ENCODE measurements at places on chromosomes 13 and 19.
A peak's percentile ranks its signal among the peaks of the same experiment; 100 is the strongest.

DNA sequence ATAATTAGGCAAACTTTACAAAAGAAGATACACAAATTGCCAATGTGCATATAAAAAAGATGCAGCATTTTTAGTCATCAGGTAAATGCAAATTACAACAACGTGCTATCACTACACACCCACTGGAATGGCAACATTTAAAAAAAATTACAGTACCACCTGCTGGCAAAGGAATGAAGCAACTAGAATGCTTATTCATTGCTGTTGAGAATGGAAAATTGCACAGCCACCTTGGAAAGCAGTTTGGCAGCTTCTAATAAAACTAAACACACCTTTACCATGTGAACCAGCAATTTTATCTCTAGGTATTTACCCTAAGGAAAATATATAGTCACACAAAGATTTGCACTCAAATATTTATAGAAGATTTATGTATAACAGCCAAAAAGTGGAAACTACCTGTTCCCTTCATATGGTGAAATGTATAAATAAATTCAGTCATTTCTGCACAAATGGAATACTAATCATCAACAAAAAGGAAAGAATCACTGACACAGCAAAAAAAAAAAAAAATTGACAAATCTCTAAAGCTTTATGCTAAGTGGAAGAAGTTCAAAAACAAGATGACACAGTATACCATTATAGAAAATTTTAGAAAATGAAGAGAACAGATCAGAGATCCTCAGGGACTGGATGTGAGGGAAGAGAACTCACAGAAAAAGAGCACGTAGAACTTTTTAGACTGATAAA lies 30.3 kb downstream of the OXGR1 start:
- DNase-seq, result no peak

DNA sequence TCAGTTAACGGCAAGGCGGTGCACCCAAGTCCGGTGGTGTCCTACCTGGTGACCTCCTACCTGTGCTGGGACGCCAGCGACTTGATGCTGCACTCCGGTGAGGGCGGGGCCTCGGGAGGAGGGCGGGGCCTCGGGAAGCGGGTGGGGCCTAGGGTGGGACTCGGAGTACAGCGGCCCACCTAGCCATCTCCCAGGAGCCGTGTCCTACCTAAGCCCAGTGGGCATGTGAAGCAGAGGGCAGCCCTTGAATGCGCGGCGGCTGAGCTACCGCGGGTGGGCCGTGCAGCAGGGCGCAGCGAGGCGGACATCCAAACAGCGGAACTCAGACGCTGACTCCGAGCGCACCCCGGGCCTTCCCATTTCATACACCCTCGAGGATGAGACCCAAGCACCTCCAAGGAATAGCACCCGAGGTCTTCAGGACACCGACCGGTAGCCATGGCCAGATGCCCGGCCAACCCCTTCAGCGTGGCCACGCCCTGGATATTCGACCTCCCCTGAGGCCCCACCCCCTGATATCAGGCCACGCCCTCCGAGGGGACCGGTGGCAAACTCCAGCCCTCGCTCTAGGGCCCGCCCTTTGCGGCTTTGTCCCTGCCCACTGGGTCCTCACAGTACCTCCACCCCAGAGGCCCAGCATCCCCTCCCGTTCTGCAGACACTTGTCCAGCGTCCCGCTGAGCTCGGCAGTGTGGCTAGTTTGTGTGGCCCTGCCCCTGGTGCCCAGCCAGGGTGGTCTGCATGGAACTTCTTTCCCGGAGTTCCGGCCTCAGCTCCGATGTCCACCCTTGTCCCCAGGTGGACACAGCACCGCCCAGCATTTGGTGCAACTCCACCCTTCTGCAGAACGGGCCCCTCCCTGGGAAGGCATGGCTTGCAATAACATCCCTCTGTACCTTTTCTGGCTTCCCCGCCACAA lies 5.4 kb downstream of the KLK1 start:
- peak; percentile 59 for DNase-seq

GRCh38 chr13:100977841-100978240 lies 303.2 kb upstream of the TMTC4 start:
- DNase-seq, result no peak

GRCh38 chr13:62320129-62321108 lies 904.8 kb upstream of the PCDH20 start:
- peak; percentile 87 for DNase-seq

GRCh38 chr13:114249077-114249476 lies 14.4 kb downstream of the CDC16 start:
- no peak for DNase-seq

DNA sequence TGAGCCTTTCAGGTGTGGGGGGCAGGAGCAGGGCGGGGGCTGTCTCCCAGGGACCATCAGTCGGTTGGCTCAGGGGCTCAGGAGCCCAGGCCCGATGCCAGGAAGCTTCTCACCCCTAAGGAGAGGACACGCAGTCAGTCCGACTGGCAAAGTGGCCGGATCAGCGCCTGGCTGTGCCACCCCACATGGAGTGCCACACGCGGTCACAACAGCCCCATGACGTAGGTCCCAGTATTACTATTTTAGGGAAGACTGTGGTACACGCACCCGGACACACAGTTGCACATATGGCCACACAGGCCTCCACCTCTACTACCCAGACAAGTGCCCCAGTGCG lies 29.3 kb upstream of the GRTP1 start:
- DNase-seq, result no peak

- DNase-seq, result peak; percentile 29
Observed at GRCh38 chr19:57850553-57851017, 926 bp downstream of the ZNF587 start.

- DNase-seq, result no peak
Observed at GRCh38 chr19:52227196-52227940, 37.5 kb downstream of the PPP2R1A start.

- no peak for DNase-seq
Observed at GRCh38 chr19:19937403-19937802, 36.7 kb downstream of the ZNF93 start.

GRCh38 chr19:36482876-36483275 lies 6.5 kb downstream of the ZNF566 start:
- no peak for DNase-seq

GRCh38 chr13:41148419-41149283 lies 16.0 kb upstream of the KBTBD6 start:
- DNase-seq, result no peak

DNA sequence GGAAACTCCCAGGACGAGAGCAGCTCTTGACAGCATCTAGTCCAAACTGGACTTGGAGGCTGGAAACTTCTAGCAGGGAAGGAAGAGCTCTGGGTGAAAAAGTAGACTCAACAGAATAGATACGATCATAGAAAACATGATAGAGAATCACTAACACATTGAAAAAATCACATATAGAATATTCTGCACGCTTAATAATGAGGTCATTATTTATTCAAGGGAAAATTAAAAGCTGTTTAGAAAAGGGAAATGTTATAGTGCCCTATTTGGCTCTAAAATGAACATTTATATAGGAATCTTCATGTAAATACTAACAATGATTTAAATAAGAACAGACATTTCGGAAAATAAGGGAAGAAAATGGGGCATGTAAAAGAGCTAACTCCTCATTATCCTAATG lies 15.1 kb downstream of the KL start:
- no peak for DNase-seq

- no peak for DNase-seq
Observed at GRCh38 chr19:23800271-23800670, 41.6 kb upstream of the ZNF681 start.

GRCh38 chr19:4144666-4145249 lies 8.7 kb upstream of the CREB3L3 start:
- no peak for DNase-seq

DNA sequence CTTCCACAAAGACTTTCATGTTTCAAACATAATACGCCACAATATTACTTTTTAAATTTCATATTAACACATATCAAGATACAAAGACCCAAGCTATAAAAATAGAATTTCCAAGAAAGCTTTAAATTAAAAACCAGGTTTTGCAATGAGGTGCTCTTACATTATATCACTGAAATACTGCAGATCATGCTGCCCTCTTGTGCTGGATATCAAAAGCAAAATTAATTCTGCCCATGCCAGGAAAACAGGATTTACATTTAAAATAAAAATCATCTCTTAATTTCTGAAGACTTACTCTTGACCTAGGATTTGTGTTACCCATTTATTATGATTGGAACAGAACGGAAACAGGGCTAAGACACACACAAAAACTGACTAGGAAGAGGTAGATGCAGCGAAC lies 145.0 kb downstream of the ABCC4 start:
- peak; percentile 40 for DNase-seq

- DNase-seq, result no peak
Observed at GRCh38 chr13:21689097-21689496, 18.2 kb downstream of the FGF9 start.

DNA sequence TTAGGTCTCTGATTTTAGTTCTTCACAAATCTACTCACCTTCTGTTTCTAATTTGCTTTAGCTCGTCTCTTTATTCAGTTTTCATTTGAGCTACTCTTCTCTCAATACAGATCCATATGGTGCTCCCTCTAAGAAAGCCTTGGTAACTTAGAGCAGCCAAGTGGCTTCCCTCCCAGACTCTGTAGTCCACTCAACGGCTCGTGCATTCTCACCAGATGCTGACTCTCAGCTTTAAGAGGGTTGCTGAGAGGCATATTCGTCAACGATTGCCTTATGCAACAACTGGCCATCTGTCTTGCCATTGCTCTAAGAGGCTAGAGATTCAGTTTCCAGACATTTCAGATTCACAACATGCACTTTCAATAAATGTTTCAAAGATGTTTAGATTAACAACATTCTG lies 785.8 kb upstream of the SLC10A2 start:
- no peak for DNase-seq

- DNase-seq, result no peak
Observed at GRCh38 chr19:9078651-9079050, 8.2 kb upstream of the OR1M1 start.

- no peak for DNase-seq
Observed at GRCh38 chr19:8484331-8484894, 18.0 kb downstream of the PRAM1 start.

DNA sequence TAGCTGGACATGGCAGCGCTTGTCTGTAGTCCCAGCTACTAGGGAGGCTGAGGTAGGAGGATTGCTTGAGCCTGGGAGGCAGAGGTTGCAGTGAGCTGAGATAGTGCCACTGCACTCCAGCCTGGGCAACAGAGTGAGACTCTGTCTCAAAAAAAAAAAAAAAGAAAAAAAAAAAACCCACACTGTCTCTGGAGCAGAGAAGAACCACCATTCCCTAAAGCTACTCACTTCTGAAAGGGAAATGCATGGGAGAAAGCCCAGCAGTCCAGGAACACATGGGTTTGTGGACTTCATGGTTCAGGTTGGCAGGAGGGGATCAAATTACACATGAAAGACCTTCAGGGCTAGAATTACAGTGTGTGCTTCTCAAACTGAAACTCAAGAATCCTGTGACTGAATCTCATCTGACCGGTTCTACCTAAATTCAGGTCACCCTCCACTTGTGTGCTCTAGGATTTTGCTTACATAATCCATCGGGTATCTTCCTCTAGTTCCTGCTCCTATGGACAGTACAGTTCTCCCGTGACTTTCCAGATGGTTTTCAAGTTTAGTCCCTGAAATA lies 30.2 kb upstream of the CPB2 start:
- DNase-seq, result peak; percentile 45

DNA sequence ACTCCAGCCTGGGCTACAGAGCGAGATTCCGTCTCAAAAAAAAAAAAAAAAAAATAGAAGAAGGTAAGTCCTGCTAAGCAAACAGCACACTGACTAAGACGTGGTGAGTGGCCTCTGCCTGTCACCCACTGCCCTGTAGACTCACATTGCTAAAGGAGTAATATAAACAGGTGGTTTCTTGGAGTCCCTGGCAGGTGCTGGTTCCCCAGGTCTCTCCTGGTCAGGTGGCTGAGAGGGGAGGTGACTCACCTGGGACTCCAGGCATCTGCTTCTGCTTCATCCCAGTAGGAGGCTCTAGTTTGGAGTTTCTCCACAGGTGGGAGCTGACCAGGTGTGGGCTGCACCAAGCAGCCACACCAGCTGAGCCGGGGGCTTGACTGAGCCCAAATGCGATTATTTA lies at the start of gene OR10H1:
Gene OR10H1 (minus strand): TSS at position 359 of the 400 bp plus-strand sequence. CDS start 7,627 bp downstream, outside the sequence.
- DNase-seq, result no peak

DNA sequence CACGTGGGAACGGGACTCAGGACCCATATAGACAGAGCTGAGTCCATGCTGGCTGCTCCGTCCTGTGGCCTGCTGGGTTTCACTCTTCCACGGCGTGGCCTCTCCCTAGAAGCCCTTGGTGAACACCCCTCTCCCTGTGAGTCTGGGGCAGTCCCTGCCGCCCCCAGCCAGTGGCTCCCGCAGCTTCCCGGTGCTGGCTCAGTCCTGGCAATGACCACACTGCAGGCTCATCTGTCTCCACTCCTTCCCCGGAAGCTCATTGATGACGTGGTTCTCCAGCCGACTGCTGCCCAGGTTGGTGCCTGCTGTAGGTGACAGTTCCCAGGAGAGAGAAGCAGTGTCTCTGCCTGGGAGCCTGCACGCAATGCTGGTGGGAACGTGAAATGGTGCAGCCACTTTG lies 2.1 kb upstream of the TEX29 start:
- DNase-seq, result no peak

DNA sequence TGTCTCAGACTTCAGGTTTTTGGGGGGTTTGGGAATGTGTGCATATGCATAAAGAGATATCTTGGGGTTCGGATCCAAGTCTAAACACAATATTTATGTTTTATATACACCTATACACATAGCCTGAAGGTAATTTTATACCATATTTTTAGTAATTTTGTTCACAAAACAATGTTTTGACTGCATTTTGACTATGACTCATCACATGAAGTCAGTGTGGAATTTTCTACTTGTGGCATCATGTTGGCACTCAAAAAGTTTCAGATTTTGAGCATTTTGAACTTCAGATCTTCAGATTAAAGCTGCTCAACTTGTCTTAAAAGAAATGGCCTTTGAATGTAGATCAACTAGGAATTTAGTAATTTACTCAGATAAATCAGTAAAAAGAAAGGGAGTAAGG lies 712.9 kb upstream of the GPC6 start:
- no peak for DNase-seq

GRCh38 chr19:38252941-38253691 lies 3.1 kb downstream of the PPP1R14A start:
- no peak for DNase-seq

GRCh38 chr13:40115426-40115825 lies 460.0 kb downstream of the COG6 start:
- DNase-seq, result no peak

GRCh38 chr19:5150902-5151741 lies 182.2 kb downstream of the KDM4B start:
- no peak for DNase-seq

DNA sequence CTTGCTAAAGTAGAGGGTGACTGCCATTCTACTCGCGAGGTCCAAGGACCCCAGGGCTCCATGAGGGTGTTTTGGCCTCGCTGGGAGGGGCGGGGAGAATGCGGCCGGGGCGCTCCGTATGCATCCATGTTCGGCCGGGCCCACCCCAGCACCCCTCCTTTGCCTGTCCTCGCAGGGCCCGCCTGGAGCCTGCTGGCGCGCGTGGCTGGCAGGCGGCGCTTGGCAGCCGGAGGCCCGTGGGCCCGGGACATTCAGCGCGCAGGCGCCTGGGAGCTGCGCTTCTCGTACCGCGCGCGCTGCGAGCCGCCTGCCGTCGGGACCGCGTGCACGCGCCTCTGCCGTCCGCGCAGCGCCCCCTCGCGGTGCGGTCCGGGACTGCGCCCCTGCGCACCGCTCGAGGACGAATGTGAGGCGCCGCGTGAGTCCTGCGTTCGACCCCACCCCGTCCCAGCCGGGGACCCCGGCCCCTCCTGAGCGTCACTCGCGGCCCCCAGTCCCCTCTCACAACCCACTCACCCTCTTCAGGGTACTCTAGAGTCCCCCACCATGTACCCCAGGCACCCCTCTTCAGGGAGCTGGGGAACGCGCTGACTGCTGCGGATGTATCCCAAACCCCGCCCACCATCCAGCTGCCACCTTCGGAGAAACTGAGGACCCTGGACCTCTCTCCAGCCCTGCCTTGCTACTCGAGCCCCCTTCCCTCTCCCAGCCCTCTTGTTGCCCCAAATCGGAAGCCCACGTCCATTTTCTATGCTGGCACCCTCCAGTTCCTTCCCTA lies 4.1 kb downstream of the DLL3 start:
- no peak for DNase-seq

All from NCI-H1105 treated with DMSO at 0.1 percent for 48 hours (cell line).